Cortex of kidney (tissue), 1 donor: ENCODE measurements at places on chromosomes 12 and 14.

GRCh38 chr14:47785058-47785457 lies 109.7 kb upstream of the MDGA2 start:
- no peak for DNase-seq

DNA sequence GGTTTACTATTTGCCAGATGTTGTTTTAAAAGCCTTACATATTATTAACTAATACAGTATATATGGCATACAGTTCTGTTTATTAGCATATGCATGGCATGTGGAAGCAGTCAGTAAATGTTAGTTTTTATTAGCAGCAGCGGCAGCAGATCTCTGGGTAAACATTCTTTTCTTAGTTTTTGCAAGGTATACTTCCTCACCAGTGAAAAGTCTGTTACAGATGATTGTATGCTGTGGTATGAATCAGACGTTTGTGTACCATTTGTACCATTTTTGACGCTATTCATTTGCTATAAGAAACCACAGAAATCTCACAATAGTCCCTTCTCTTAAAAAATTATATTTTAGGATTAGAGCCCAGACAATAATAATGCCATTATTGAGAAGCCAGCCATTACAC lies 17.8 kb downstream of the STK38L start:
- no peak for DNase-seq

DNA sequence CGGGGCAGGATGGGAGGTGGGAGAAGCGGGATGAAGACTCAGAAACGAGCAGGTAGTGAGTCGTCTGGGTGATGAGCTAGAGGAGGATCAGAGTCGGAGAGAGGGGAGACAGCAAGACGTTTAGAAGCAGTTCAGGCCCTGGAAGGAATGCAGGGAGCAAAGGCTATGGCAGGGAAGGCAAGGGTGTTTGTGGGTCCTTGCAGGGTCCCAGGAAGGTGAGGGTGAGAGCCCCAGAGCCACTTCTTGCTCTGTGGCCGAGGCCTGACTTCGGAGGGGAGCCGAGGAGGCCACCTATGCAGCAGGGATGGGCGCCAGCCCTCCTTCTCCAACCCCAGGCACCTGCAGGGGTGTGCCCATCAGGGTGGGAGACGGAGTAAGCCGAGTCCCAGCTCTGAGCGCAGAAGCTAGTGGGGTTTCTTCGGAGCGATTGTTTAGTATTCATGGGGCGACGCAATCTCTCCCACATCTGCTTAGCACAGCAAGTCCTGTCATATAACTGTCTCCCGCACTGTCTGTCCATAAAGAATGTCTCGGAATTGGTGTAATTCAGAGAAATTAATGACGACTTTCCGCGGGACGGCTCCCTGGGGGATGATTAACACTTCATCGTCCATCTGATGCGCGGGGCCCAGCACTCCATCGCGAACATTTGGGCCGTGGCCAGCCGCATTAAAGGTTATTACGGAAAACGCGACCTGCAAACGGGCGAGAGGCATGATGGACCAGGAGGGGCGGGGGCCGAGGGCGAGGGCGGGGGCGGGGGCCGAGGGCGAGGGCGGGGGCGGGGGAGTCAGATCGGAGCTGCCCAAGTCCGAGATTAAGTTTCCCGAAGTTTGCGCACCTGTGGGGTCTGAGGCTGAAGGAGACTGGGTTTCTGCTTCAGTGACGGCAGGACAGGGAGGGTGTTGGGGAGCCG lies 12.2 kb upstream of the CALCOCO1 start:
- no peak for DNase-seq

DNA sequence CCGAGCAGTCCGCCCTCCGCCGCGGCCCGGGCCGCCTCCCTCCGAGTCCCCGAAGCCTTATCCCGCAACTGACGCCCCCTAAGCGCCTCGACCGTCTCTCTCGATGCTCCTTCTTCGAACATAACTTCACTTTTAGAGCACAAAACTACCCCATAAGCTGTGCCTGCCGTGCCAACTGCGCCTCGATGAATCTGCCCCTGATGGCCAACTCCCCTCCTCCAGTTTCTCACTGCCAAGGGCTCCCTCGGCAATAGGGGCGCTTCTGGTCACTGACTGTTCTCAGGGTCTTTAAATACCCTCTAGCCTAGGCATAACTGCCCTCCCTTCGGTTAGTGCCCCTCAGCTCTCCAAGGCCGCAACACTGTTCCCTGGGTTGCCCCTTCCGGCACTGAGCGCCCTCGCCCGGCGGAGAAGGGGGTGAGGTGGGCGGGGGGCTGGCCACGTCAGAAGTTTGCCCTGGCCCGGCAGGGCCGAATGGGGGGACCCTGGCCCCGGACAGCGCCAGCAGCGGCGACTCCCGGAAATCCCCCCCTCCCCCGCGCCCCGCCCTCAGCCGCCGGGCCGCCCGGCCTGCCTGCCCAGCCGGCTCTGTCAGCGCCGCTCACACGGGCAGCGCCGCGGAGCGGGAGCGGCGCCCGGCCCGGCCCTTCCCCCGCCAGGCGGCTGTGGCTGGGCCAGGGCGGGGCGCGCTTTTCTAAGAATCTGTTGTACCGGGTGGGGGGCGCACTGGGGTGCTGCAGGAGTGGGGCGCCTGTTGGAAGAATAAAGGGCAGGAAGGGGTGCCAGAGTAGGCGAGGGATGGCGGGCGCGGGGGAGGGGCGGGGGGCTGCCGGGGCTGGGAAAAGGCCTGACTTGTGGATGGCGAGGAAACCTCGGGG lies 10.6 kb downstream of the RARG start:
- DNase-seq: no peak

DNA sequence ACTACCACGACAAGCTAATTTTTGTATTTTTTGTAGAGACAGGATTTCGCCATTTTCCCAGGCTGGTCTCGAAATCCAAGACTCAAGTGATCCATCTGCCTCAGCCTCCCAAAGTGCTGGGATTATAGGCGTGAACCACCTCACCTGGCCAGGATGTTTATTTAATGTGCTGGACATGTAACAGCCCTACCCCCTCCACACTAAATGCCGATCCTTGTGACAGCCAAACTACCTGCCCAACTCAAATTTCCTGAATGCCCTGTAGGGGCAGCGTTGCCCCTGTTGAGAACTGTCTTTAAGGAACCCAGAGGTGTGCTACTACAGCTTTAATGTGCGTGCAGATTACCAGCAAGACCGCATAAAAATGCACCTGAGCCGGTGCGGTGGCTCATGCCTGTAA lies 48.1 kb downstream of the KCNK13 start:
- no peak for DNase-seq

DNA sequence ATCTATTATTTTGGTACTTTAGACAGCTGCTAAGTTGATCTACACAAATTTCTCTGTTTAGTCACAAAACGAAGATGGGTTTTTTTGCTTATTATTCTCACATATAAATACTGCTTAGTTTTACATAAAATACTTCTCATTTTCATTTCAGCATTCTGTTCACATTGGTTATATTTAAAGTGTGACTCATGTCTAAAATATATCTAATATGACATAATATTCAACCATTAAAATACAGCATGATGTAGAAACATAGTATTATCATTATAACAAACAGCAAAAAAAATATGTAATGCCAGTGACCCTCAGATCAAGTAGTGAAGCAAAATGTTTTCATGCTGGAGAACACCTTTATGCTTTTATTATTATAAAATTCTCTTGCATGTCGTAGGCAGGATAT lies 63.7 kb downstream of the SH2B3 start:
- DNase-seq: no peak

DNA sequence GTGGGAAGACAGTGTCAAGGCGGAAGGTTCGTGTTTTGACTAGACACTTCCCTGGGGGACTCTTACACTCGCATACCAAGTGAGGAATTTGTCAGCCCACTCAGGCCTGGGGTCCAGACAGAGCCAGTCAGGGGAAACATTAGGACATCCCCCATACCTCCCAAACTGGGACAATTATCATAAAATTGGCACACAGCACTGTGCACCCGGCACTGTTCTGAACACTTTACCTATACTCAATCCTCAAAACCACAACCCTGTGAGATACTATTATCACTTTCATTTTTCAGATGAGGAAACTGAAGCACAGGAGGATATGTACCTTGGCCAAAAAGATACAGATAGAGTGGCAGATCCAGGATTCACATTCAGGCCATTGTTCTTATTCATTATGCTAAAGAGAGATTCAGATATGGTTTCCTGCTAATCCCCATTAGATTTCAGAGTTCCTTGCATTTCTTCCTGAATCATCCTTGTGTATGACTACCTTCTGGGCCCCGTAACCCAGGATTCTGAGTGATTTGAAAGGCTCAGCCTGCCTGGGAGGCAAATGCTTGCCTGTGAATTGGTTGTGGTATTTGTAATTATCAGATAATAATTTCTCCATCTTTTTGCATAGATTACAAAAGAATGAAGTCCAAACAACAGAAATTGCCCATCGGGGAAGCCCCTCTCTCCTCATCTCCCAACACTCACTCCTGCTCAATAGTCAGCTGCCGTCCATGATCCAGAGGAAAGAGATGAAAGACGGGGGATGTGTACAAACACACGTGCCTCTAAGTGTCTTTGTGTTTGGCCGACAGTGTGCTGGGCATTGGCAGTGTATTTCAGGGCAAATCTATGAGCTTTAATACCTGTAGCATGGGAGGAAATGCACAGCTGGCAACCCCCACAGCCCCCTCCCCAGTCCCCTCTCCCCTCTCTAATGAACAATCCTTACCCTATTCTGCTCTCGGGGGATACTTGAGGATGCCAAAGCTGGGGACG lies 4.6 kb downstream of the TAC3 start:
- DNase-seq: no peak

- no peak for DNase-seq
Measured at GRCh38 chr12:10705655-10706054, 17.5 kb downstream of the YBX3 start.

GRCh38 chr12:123997033-123997822 lies 24.2 kb downstream of the ZNF664 start:
- no peak for DNase-seq

GRCh38 chr14:79571366-79571765 lies 639.9 kb downstream of the DIO2 start:
- no peak for DNase-seq

- DNase-seq: no peak
Measured at GRCh38 chr14:98233656-98234055, 1038.3 kb downstream of the BCL11B start.

- DNase-seq: no peak
Measured at GRCh38 chr12:113158439-113159203, 9.1 kb downstream of the CFAP73 start.

DNA sequence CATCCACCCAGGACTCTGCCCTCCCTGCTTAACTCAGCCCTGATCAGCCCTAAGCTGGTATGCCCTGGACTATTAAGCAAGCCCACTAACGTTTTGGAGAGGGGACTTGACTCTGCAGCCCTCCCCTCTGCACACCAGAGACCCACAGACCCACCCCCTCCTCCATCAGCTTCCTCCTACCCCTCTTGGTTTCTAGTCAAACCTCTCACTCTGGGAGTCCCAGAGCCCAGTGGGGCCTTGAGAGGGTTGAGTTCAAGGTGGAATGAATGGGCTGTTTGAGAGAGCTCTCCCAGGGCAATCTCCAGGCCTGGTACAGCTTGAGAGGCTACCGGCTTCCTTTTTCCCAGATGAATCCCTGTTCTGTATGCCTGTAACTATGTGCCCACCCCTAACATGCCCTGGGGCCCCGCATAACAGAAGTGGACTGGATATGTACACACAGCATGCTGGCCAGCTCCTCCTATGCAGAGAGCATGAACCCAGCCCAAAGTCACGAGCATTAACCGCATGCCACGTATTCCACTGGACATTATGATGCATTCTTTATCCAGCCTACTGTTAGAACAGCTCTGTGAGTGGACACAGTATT lies 43.6 kb downstream of the IRF2BPL start:
- no peak for DNase-seq

- DNase-seq: no peak
Measured at GRCh38 chr12:126353604-126354003, 1288.4 kb downstream of the AACS start.

DNA sequence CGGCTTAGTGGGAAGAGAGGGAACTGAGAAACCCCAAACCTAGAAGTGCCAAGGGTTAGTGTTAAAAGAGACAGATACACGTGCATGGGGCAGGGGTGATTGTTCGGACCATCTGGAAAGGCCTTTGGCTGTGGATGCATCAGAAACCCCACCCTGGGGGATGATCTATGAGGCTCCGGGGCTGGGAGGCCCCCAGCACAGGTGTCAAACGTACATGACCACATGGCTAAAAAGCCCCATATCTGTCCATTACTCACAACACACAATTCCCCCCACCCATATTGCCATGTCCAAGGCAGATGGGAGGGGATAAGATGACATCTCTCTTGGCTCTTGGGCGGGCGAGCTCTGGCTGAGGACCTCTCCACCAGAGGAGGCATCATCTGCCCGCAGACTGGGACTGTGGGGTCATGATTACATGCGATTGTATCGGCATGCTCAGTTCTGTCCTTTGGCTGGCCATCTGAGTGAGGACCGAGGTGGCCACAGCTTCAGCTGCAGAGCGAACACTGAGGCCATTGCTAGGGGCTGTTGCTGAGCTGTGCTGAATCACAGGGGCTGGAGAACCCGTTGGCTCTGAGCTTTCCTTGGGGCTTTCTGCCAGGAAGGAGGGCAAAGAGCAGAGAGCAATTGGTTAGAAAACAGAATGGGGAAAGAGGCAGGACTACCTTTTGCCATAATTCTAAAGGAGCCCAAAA lies 9.6 kb upstream of the NPFF start:
- DNase-seq: no peak
